ENCODE measurements at places on chromosomes 11 and 22. TPM values are rescaled to one million over a fixed set of nuclear protein-coding genes. Genes with fewer than 3 reads are reported as not detected.
A peak's percentile ranks its signal among the peaks of the same experiment; 100 is the strongest.

The CBLIF gene
- total RNA-seq: not detected

The MPEG1 gene
- total RNA-seq: not detected

DNA sequence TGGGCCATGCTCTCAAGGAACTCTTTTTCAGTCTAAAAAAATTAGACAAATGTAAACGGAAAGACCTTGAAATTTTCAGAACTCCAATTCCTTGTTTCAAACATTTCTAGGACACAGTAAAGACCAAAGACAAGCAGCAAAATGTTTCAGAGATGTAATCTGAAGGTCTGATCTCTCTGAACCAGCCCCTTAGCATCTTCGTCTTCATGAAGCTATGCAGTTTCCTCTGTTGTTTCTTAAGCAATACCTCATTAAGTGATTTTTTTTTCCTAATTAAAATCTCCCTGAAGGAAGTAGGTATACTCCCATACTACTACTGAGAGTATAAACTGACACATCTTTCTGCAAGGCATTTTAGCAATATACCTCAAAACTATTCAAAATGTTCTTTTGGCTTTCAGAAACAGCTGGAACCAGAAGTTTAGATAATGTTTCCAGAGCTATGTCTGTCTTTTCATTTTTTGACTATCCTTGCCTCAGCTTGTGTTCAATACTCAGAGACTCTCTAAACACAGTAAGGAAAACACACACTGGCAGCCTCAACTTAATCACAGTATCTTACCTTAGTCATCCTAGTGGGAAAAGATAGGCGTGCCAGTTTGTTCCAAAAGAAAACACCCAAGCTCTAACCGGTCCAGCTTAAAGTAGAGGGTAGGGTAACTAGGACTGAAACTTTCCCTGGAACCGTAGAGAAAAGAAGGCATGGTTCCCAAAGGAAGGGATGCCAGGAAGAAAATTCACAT, 25.1 kb downstream of the SBF2 start:
- DNase-seq: peak; percentile 49

DNA sequence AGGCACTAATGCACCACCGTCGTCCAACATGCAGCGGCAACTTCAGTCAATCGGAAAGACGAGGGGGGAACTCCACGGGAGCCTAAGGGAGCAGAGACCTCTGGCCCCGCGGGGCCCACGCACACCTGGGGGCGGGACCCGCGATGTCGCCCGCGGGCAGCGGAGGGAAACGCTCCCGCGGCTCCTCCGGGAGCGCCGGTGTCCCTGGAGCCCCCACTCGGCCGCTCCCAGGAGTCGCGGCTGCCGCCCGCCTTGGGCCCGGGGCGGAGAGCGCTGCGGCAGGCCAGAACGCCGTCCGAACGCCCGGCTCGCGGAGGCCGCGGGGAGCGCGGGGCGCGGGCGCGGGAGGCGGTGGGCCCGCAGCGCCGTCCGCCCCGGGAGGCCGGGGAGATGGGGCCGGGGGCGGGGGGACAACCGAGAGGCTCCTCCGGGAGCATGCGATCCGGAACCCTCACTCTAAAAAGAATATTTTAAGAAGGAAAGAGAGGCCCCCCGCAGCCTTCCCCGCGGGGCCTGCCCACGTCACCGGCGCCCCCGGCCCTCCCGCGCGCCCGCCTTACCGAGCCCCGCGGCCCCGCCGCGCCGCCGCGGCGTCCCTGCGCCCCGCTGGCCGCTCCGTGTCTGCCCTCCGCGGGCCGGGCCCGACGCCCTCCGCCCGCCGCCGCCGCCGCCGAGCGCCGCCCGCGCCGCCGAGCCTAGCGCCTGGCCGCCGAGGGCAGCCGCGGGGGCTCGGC, 86.6 kb upstream of the ARHGAP32 start:
- DNase-seq: peak; percentile 68

- DNase-seq: peak; percentile 96
Observed at GRCh38 chr11:65652511-65653228, 10.0 kb downstream of the RELA start.
